Pons (tissue), 1 donor: ENCODE measurements at places on chromosomes 4 and X.

DNA sequence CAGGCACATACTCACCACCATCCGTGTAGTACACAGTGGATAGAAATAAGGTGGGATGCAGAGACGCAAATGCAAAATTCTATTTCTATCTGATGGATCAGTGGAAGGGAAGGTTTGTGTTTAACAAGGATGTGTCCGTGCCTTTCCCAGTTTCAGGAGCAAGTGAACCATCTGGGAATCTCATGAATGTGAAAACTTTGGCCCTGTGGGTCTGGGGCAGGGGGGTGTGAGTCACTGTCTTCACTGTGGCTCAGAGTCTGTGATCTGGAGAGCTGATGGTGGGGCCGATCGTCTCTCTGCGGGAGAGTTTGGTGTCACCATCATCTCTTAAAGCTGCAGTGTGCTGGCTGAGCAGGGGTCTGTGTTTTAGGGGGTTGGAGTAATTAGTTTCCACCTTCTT, 179.3 kb upstream of the STS start:
- DNase-seq = no peak

GRCh38 chr4:78439328-78439727, 112.2 kb upstream of the ANXA3 start:
- DNase-seq = no peak

- DNase-seq = peak; percentile 21
These were observed 26.0 kb downstream of the ADH4 start for GRCh38 chr4:99117876-99118693.

DNA sequence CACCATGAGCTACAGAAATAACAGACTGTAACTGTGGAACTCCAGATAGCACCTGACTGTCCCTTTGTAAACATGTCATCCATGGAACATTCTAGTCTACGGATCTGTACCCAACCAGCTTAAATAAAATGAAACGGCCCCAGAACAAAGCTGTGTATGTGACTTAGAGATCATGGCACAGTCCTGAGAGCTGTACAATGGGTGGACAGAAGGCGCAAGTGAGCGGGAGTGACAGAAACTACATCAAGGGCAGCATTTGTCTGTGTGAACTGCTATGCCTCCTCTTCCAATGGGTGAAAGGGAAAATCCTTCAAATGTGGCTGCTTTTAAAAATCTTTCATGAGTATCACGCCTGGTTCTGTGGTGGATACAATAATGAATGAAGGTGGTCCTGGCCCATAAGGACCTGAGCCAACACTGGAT, 72.5 kb downstream of the FAT1 start:
- peak; percentile 81 for DNase-seq

DNA sequence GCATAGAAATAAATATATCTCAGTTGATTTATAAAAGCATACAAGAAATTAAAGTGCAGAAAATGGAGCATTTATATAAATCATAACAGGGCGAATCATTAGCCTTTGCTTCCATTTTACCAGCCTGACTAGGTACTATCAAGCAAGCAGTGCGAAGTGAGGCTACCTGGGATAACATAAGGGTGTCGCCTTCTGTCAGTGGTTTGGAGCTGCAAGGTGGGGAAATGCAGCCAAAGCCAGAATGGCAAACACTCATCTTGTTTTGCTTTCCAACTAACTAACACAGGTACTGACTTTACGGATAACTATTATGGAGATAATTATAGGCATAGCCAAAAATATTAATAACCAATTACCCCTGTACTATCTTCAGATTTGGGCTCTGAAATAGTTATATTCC, 1459.8 kb downstream of the RAPGEF2 start:
- DNase-seq = no peak

DNA sequence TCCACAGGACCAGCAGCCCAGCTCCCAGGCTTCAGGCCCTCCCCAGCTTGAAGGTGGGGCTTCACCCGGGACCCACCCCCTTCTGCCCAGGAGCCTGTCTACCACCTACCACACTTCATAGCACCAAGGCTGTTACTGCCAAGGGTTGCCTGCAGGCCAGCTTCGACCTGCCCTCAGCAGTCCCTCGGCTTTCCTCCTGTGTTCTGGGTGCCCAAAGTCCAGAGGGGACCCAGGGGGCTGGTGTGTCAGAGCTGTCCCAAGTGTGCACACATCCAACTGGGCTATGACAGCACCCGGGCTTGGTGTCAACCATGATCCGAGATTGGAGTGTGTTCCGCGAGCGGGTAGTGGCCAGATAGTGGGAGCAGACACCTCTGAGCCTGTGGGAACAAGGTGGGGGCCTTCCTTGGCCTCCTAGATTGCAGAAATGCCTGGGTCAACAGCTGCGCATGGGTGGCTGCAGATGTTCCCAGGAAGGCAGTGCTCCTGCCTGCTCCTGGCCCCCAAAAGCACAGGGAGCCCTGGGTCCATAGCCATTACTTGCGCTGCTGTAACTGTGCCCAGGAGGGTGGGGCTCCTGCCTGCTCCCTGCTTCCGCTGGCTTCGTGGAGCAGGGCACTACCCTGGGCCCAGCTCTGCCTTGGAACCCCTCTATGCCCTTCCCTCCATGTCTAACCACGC, 16.8 kb downstream of the SULT1B1 start:
- DNase-seq = no peak
